Activated CD4-positive, alpha-beta T cell treated with anti-CD3 and anti-CD28 coated beads for 48 hours (primary cell): ENCODE measurements at places on chromosomes 4 and X.

DNA sequence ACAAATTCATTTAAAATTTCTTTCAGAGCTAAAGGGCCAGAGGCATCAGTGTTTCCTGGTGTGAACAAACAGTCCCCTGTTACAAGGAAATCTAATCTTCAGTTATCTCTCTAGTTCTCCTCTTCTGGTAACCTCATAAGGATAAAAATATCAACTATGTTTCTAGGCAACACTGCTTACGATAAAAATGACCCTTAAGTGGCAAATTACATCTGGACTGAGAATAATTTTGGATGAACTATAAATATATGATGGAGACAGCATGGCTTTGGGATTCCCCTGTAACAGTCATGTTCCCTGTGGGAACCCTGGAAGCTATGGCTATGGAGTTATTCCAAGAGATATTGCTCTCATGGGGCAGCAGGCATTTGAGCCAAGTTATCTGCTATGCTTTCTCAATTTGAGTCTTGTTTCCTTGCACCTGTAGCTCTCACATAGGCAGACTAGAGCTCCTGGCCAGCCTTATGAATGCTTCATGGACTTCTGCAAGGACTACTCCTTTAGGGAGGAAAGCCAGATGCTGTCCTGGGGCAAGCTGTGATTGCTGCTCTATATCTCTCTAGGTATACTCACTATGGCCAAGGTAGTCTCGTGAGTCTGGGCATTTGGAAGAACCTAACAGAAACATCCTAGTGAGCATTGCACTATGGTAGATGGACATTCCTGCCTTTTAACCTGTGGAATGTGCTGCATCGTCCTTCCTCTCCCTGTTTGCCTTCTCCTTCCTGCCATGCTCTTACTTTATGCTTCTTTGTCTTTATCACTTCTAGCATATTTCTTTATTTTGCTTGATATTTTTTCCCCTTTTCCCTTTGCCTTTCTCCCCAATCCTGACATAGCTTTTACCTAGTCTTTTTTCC lies 14.2 kb downstream of the C4orf33 start:
- DNase-seq: no peak

GRCh38 chr4:163920426-163920825 lies 425.9 kb downstream of the TMA16 start:
- DNase-seq: no peak

DNA sequence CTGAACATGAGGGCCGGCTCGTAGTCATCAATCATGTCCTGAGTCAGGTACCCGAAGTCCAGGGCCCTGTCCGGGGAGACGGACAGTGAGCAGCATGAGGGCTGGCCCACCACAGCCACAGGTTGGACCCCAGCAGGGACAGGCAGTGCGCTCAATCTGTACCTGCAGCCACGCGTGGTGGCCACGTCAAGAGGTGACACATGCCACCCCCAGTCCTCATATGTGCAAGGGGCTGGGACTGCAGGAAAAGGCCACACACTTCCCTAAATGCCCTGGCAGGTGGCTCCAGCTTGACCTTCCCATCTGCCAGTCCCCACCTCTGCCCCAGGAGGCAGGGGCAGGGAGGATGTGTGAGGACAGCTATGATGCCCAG lies 73.8 kb upstream of the MXD4 start:
- DNase-seq: no peak

- no peak for DNase-seq
These were observed 25.6 kb downstream of the FLNA start for GRCh38 chrX:154348646-154349358.

GRCh38 chrX:9609987-9610386 lies 145.1 kb downstream of the TBL1X start:
- DNase-seq: no peak

GRCh38 chr4:123919576-123920098 lies 523.0 kb downstream of the SPRY1 start:
- no peak for DNase-seq

- DNase-seq: no peak
These were observed 267.3 kb upstream of the HAND2 start for GRCh38 chr4:173797296-173797695.

DNA sequence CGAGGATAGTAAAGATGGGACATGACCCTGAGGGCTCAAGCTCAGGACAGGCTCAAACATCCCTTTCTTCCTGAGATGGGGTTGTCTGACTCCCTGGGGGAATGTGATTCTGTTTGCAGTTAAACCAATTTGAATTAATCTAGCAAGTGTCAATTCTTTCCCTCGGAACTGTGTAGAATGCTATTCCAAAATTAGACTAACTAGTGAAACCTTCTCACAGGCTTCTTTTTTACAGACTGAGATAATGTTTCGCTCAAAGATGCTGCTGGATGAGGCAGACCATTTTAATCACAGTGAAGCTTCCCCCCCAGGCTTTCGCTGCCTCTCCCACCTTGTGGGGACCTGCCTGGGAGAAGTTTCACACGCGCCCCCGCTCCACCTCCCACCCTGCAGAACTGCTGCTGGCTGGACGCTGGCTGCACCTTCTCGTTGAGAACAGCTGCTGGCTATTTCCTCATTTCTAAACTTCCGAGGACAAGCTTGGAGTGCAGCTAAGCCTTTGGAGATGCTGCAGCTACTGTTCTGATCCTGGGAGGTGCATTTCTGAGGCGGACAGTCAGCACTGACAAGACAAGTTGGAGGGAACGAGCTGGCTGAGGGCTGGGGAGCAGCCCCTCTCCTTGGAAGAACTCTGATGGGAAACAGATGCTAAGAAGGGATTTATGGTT lies 297.8 kb downstream of the RAPGEF2 start:
- no peak for DNase-seq

DNA sequence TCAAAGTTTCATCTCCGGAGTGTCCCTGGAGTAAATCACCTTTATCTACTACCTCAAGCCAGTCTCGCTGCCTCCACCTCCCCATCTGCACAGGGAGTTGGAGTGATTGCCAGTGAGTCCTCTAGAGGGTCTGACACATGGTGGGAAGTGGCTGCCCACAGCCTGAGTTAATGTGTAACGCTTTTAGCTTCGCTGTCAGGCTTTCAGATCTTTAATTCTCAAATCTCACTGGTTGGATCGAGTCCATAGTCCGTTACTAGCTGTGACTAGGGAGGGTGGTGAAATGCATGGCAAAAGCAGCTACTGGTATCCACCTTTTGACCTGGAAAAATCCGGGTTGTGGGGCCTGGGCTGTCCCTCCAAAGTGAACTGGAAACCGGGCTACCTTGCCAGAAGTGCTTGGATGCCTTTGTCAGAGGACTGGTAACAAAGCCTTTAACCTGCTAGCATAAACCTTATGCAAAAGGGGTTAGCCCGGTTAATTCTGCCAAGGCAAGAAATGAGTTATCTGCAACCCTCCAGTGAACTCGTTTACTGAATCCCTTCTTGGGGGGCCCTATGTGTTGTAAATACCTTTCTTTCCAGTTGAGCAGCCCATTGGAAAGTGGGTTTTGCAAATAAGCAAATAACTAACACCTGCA lies 5.1 kb upstream of the WDR1 start:
- DNase-seq: no peak
